Neural crest cell (in vitro differentiated cells): ENCODE measurements at places on chromosomes 5 and 9.

DNA sequence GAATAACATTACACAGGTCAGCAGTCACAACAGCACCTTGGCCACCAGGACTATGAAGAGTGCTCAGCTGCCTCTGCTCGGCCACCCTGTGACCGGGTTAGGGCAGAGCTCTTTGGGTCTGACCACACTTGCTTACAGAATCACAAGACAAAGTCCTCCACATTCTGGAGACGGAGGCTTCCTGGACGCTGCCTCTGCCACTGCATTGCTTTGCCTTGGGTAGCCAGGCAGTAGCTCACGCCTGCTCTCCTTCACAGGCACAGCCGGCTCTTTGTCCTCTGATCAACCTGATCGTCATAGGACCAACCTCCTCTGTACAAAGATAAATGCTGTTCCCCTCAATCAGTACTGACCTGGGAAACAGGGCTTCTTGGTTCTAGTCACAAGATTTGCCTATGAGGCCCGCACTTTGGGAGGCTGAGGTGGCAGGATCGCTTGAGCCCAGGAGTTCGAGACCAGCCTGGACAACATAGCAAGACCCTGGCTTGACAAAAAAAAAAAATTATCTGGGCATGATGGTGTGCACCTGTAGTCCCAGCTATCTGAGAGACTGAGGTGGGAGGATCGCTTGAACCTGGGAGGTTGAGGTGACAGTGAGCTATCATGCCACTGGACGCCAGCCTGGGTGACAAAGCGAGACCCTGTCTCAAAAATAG, 128.4 kb upstream of the IER5L start:
- DNase-seq = no peak

DNA sequence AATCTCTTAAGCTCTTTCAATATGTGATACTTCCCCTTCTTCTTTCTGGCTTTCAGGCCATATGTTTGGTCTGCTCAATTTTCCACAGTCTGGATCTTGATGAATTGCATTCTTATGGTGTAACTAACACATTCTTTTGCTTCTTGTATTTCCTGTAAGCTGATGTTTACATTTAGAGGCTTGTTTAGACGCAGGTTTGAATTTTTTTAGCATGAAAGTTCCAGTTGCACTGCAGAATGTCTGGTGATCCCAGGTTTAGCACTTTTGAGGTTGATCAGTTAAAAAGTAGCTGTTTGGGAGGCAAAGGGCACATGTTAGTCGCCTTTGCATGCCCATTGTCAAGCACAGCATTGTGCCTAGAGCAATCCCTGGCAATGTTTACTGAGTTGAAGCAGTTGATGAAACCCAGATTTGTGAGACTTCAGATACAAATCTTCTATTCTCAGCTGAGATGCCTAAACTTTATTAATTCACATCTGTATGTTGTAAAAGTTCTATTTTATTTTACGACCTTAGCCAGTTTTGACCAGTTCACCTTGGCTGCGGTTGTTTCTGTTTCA, 59.6 kb upstream of the SPATA31C2 start:
- no peak for DNase-seq

DNA sequence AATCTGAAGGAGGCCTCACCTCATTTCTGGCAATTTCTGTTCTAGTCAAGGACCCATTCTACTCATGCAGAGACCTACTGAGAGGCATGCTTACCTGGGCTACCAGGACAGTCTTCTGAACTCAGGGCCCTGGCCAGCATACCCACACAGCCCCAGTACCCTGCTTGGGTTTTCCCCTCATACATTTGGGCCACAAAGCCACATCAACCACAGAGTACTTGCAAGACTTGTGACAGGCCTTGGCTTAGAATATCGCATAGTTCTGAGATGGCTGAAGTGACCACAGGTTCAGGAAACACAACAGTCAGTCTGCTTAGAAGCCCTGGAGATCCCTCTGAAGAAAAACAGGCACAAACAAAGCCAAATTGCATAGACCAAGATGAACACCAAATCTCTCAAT, 758.8 kb upstream of the CDH9 start:
- DNase-seq = no peak

- DNase-seq = no peak
These were observed 234.6 kb downstream of the ZNF608 start for GRCh38 chr5:124511791-124512190.

GRCh38 chr5:172820046-172820767, 13.8 kb upstream of the ERGIC1 start:
- DNase-seq = no peak

- DNase-seq = no peak
These were observed 34.3 kb downstream of the NTRK2 start for GRCh38 chr9:84703793-84704192.

DNA sequence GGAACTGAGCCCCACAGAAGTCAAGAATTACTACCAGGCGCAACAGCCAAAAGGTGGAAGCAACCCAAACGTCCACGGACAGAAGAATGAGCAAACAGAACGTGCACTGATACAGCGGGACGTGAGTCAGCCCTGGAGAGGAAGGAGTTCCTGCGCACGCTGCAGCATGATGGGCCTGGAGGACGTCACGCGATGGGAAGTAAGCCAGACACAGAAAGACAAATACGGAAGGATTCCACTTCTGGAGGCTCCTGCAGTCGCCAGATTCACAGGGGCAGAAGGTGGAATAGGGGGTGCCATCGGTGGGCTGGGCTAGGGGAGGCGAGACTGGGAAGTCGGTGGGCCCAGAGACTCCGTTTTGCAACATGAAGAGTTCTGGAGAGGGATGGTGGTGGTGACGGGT, 80.3 kb upstream of the PHYKPL start:
- no peak for DNase-seq

GRCh38 chr9:8643464-8643863, 843.9 kb upstream of the DMAC1 start:
- DNase-seq = no peak

- DNase-seq = no peak
These were observed 151.6 kb upstream of the MEF2C start for GRCh38 chr5:89034588-89034987.

GRCh38 chr5:150661821-150662596, 958 bp downstream of the MYOZ3 start:
- DNase-seq = no peak

DNA sequence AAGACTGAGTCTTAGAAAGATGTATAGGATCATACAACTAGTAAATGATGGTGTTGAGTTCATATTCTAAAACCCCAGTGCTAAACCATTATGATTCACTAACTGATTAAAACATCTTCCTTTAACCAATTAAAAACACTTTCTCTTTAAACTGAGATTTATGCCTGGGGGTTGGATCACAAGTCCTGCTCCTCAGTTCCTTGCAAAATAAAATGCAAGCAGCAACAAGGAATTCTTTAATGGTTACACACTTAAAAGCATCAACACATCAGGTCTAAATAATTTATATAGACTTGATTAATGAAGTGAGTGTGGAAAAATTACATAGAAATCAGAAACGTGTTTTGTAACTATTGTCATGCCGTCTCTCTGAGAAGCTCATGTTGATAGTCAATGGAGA, 189.2 kb downstream of the TARS1 start:
- DNase-seq = no peak

DNA sequence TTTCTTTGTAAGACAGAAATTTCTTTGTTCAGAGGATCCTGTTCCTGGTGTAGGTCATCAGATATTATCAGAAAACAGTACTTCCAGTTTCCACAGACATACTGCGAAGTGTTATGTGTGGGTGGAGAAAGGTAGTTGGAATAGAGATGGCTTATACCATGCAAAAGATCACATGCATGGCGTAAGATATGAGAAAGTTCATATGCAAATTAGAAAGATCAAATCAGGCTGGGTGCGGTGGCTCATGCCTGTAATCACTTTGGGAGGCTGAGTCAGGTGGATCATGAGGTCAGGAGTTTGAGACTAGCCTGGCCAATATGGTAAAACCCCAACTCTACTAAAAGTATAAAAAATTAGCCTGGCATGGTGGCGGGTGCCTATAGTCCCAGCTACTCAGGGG, 65.2 kb upstream of the GLIS3 start:
- no peak for DNase-seq

DNA sequence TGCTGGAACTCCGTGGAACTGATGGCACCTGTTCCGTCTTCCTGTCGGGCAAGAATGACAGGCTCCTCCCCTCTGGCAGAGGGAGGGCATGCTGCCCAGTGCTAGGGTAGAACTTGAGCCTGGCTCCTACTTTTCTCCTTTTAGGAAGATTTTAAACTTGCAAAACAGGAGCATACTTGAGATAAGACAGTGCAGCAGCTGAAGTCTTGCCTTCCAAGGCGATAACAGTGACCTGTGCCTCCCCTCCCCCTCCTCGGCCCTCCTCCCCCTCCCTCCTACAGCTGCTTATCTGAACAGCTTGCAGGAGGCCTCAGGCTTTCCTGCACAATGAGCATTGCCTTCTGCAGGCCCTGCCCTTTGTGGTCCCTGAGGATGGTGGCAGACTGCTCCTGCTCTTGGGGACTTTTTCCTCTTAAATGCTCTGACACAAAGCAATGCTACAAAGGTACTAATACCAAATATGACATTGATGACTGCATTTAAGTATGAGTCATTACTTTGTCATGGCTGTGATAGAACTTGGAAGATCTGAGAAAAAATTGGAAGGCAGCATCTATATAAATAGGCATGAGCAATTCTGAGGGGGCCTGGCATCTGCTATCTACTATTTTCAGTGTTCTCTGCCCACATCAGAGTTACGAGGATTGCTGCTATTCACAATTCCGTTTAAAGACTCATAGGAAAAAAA, 2.0 kb downstream of the GADD45G start:
- DNase-seq = peak; percentile 18

DNA sequence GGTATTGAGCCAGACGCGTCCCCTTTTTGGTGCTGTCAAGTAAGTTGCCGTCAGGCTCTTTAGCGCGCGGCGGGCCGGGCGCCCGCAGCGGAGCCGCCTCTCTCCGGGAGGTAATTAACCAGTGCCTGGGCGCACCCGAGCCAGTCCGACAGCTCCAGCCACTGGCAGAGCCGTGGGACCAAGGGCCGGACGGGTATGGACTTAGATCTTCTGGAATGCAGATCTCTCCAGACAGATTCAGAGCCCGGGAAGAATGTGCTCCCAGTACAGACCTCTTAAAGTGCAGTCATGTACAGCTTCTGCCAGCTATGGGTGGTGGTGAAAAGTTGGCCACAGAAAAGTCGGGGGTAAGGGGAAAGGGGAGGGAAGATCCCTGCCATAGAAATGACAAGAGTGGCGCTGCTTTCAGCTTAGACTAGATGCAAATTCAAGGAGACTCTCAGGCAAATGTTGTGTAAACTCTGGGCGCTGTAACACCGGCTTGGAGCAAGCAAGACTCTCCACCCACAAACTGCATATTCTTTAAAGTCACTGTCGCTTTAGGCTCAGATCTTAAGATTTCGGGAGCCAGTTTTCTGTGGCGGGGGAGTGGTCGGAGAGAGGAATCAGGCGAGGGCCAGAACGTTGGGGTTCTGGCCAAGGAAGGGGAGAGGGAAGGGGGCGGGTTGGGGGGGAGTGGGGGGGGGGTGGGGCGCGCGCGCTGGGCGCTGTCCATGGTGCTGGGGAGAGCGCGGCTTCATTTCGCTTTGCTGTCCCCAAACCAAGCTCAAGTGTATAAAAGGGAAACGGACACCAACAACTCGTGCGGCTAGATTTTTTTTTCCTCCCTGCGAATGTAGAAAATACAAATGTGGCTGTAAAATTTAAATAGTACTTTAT, 29.2 kb downstream of the NR2F1 start:
- DNase-seq = no peak

- DNase-seq = no peak
These were observed 10.0 kb downstream of the MAP1B start for GRCh38 chr5:72117307-72117706.

- DNase-seq = no peak
These were observed 1.1 kb downstream of the PPIC start for GRCh38 chr5:123035360-123035917.

DNA sequence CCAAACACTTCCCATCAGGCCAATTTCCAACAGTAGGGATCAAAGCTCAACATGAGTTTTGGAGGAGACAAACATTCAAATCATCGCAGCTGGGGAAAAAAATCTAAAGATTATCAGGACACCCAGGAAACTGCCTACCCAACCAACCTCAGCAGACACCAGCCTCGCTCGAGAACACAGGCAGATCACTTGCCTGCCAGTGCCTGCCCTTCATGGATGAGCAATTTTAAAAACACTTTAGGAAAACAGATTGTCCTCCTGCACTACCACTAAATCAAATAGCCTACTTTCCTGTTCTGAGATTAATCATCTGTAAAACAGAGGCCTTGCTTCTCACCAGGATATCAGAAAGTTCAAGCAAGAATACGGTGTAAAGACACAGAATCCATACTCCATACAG, 14.7 kb upstream of the TMEM174 start:
- no peak for DNase-seq

- no peak for DNase-seq
These were observed 133.3 kb upstream of the DPYSL3 start for GRCh38 chr5:147643142-147643541.

DNA sequence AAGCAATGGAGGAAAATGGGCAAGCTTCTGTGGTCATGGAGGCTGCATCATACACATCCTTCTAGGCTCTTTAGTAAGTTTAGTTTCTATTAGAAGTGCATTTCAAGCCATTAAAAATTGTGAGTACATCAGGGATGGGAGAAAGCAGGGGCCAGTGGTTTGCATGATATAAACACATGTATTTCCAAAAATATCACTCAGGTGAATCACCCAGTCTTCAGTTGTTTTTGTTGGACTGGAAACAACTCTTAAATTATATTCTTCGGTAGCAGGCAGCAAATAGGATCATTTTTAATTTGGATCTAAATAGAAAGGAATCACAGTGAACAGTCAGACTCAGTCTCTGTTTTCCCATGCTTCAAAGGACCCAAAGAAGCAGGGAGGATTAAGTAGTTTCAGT, 657.9 kb downstream of the TLR4 start:
- DNase-seq = no peak

DNA sequence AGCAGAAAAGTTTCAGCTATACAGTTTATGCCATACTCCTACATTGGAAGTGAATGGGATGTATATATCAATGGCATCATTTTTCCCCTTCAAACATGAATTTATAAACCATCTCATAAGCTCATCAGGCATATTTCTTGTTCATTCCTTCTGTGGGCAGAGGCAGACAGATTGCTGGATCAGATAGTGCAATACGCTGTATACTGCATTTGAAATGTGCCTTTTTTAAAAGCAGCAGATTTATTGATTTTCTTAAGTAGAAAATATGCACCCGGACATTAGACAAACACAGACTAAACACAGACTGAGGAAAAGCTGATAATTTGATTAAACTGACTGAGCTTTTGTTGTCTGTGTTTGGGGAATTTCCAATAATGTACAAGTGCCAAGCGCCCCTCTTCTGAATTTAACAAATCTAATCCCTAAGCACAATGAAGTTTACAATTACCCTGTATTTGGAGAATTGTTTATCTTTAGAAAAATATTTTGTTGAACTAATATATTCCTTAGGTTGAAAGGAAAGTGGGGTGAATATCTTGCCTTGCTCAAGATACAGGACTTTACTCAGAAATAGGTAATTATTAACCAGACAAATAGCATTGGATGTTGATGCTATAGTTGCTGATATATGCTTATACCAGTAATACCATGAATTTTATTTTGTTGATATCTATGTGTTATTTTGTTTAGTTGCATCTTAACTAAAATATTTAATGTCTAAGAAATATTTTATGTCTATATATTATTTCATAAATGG, 566.6 kb upstream of the MEF2C start:
- DNase-seq = no peak
